ENCODE measurements at places on chromosomes 1 and 21.

- no peak for DNase-seq
Observed at GRCh38 chr1:181135437-181135731, 46.9 kb downstream of the IER5 start.

DNA sequence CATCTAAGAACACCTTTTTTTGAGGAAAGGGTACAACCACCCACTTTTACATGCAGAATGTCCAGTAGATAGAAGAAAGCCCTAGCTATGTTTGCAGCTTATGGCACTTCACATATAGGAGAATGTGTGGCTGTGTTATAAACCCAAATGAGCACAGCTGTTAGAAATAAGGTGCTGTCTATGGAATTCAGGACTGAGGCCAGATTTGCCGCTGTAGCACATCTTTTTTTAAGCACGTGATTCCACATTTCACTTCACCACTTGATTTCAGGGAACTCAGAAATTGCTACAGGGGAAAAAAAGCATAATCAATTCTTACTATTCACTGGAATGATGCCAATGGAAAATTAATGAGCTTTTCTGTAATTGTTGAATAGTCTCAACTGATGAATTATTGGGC is 147.2 kb upstream of the ADAMTS5 start:
- DNase-seq = no peak

DNA sequence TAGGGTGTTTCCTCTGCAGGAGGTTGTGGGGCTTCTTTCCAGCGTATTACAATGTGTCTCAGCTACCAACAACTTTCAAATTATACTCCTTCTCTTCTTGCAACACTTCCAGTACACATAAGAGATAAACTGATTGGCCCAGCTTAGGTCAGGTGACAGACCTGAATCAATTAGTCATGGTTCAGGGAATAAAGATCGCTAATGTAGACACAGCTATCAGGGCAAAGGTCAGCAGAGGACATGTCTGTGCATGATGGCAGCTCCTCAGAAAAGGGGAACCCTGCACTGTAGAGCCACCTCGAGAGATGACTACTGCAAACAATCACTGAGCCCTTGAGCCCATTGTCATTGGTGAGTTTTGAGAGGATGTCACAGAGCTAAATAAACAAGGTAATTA is 36.8 kb upstream of the PKN2 start:
- no peak for DNase-seq

DNA sequence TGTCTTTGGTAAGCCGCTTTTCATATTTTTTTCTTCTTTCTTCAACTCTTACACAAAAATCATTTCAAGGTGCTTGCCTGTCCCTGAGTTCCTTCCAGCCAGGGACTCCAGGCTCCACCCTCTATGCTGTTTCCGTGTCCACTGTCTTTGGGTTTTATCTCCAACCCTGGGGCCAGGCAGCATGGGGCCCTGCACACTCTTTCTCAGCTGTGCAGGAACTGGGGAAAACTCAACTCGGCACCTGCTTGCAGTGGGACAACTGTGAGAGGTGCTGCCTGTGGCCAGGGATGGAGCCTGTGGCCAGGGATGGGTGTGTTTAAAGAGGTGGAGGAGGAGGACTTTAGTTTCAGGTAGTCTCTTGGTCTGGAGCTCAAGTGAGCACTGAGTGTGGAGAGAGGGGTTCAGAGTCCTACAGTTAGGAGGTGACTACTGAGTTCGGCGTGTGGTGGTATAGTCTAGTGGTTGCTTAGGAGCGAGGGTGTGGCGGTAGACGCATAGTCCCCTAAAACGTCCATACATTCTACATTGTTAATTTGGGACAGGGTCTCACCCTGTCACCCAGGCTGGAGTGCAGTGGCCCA is 13.4 kb downstream of the TNFRSF8 start:
- no peak for DNase-seq

GRCh38 chr1:220711056-220711809 is 21.1 kb downstream of the C1orf115 start:
- DNase-seq = no peak

DNA sequence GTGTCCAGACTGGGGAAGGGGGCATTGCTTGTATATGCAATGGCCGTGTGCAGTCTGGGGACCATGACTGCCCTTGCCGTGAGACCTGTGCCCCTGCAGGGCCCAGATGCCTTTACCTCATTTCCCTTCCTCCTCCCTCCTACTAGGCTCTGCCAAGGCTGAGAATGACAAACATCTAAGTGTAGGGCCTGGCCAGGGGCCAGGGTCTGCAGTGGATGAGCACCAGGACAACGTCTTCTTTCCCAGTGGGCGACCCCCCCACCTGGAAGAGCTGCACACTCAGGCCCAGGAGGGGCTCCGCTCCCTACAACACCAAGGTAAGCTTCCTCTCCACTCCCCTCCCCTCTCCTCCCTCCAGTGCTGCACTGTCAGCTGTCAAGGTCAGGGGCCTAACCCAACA is 49.5 kb downstream of the YARS1 start:
- no peak for DNase-seq

- DNase-seq = no peak
Observed at GRCh38 chr1:183885142-183885735, 80.3 kb downstream of the RGL1 start.

GRCh38 chr21:38273745-38274542 is 17.2 kb downstream of the KCNJ15 start:
- no peak for DNase-seq

- no peak for DNase-seq
Observed at GRCh38 chr1:234214129-234214910, 158.9 kb upstream of the COA6 start.

DNA sequence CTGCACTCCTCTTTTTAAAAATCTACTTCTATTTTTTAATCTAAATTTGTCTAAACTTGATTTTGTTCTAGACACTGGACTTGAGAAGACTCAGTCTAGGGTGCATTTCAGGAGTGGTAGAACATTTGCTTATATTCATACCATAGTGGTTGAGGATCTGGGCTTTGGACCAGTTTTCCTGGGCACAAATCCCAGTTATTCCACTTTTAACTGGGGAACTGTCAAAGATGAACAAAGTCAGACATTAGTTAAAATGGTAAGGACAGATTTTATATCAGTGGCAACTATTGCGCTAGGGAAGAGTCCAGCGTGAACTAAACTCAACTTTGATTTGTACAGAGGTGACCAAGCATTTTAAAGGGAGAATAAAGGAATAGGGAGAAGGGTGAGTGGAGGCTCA is 102.4 kb downstream of the FMN2 start:
- DNase-seq = no peak

GRCh38 chr1:237181743-237182317 is 139.8 kb downstream of the RYR2 start:
- no peak for DNase-seq

GRCh38 chr1:109565241-109565640 is 16.8 kb downstream of the GNAI3 start:
- DNase-seq = no peak

DNA sequence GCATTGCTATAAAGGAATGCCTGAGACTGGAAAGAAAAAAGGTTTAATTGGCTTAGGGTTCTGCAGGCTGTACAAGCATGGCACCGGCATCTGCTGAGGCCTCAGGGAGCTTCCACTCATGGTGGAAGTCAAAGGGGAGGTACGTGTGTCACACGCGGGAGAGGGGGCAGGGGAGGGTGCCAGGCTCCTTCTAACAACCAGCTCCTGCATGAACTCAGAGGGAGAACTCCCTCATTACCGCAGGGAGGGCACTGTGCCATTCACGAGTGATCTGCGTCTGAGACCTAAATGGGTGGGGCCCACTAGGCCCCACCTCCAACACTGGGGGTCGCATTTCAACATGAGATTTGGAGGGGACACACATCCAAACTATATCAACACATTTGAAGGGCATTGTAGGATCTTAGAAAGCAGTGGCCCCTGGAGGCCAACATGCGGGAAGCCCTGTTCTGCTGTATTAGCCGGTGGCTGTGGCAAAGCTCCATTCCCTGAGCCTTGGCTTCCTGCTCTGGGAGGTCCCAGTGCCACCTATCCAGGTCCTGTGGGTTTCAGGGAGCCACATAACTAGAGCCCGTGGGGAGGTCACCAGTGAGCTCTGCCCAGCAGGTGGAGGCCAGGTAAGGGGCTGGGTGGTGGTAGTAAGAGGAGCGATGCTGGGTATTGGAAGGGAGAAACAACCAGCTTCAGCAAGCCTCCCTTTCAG is 10.0 kb downstream of the WNT3A start:
- no peak for DNase-seq

DNA sequence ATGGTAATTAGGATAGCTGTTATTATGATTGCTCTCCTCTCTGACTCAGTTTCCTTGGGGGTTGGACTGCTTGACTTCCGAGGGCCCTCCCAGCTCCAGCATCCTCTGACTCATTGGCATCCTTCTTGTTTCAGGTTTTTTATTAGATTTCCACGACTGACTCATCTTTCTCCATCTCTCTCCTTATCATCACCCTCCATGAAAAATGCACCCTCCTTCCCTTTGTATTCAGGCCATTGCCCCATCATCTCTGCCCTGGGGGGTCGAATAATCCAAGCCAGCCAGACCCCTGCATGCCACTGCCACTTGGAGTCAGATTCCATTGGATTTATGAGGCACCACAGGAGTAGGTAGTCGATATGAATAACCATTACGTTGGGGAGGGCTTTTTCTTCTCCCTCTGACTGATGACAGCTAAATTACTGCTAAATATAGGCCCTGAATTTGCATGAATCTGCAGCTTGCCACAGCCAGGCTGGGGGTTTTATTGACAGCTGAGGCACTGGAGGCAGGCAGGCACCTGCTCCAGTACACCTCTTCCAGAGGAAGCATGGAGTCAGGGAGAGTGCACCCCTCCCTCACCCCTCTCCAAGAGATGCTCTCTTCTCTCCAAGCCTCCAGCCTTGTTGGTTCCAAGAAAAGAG is 91.7 kb downstream of the C1orf94 start:
- no peak for DNase-seq

DNA sequence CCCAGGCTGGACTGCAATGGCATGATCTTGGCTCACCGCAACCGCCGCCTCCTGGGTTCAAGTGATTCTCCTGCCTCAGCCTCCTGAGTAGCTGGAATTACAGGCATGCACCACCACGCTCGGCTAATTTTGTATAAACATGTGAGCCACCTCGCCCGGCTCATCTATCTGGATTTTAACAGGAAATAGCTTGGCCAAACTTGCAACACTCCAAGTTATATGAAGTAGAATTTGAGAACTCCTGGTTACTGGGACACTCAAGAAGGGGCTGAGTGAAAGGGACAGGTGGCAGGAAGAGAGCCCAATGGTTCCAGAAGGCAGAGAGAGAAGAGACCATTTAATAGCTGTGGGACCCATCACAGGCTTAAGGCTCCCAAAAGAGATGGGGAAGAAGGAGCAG is 2.9 kb upstream of the GPX7 start:
- DNase-seq = no peak

GRCh38 chr1:99170516-99170915 is 93.8 kb upstream of the PLPPR4 start:
- DNase-seq = no peak

DNA sequence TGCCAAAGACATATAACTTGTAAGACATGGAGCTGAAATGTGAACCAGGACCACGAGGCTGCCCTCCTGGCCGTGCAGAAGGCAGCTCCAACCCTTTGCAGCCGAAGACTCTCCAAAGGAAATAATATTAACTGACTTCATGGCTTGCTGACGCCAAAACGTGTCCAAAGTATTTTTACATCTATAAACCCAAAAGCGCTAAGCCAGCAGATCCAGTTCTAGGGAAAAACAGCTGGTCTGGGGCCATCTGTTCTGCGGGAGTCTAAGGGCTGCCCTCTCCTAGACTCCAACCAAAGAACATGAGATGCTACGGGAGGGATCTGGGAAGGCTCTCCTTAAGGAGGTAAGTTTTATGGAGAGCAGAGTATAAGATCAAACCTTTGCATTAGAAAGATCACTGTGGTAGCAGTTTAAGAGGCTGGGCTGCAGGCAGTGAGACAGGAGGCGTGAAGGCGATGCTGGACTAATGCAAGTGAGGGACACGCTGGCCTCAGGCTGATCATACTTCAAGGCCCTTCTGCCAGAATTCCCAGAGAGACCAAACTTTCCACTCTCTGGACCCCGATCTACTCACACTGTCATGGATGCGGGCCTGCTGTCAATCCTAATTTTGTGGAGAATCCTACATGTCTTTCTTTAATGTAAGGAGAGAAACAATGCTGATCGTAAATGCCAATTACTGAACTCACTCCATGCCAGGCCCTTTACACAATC is 1.2 kb downstream of the TMEM53 start:
- no peak for DNase-seq

DNA sequence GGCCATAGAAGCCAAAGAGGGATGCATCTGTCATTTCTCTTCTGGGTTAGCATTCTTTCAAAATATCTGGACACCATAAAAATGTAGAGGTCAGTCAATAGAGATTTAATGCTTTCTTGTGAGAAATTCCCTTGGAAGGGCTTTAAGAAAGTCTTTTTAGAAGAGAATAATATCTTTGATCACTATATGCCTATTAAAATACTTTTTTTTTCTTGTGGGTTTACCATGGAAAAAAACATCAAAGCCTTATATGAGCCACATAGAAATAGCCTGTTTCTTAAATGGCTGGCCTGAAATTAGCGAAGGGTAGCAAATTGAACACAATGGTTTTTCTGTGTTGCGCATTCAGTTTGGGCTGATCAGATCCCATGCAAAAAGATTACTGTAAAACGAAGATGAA is 36.8 kb downstream of the BACE2 start:
- no peak for DNase-seq

DNA sequence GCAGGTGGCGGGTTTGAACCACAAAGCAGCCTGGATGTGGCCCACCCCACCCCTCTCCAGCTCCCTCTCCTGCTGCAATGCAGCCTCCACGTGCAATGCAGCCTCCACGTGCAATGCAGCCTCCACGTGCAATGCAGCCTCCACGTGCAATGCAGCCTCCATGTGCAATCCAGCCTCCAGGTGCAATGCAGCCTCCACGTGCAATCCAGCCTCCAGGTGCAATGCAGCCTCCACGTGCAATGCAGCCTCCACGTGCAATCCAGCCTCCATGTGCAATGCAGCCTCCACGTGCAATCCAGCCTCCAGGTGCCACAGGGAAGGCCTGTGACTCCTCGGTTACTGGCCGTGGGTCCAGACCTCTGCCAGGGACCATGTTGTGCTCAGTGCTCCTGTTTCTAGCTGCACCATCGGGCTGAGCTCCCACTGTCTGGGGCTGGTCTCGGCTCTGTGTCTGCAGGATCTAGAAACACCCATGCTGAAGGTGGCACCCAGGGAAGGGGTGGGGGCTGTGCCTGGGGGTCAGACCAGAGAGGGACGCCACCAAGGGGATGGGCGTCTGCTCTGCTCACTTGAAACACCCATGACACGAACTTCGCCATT is 11.9 kb upstream of the LRRC3 start:
- DNase-seq = no peak

- DNase-seq = no peak
Observed at GRCh38 chr1:234515821-234516241, 36.9 kb upstream of the TARBP1 start.

All from stimulated activated CD8-positive, alpha-beta memory T cell treated with anti-CD3 and anti-CD28 coated beads, Interleukin-12 subunit alpha, Interleukin-12 subunit beta, amount 100 ng/mL, for 4 hours (primary cell).